ENCODE measurements at places on chromosomes 5 and 9.

GRCh38 chr5:132438917-132439316, 51.7 kb downstream of the IRF1 start:
- DNase-seq = no peak

DNA sequence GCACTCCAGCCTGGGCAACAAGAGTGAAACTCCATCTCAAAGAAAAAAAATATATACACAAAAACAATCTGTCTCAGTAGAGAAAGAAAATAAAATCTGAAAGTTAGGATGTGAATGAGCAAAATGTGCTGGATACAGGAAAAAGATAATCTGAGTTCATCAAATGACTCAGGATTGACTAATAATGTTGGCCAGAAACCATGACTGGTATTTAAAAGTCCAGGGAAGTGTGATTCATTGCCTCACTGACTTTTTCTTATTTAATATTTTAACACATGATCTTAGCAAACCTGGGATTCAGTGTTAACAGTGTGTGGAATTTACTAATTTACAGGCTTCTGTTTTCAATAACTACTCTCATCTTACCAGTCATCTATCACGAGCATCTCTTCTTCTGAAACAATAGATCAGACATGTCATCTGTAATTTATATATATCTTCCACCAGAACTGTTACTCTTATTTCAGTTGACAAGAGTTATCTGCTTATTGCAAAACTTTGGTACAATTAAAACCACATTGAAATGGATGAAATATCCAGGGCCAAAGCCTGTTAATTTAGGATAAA, 256.7 kb downstream of the CDH12 start:
- DNase-seq = no peak

GRCh38 chr5:180341595-180341994, 11.5 kb downstream of the GFPT2 start:
- no peak for DNase-seq

DNA sequence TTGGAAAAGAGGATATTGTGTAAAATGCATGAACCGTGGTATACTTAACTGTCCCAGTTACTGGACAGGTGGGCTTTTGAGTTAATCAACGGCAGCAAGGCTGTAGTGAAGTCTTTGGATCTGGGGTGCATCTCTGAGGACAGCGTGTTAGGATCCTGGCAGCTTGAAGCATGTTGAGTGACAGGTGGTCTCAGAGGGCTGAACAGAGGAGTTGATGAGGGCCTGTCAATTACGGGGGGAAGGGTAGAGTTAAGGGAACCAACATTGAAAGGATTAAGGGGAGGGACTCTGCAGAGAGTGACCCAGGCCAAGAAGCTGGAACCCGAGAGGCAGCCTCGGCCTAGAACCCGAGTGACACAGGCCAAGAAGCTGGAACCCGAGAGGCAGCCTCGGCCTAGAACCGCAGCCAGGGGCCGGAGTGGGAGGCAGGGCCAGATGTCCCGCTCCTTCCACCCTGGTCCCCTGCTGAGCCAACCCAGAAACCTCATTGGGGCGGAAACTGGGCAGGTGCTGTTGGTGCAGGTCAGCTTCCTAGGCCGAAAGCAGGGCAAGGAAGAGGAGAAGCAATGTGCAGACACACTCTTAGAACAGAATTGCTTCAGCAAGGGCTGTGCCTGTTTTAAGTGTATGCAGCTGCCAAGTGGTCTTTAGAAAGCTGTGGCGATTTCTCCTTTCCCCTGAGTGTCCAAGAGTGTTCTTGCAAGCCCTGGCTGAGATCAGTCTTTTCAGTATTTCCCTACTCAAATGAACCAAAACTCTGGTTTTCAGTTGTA, 62.0 kb downstream of the ANKRD33B start:
- DNase-seq = no peak

DNA sequence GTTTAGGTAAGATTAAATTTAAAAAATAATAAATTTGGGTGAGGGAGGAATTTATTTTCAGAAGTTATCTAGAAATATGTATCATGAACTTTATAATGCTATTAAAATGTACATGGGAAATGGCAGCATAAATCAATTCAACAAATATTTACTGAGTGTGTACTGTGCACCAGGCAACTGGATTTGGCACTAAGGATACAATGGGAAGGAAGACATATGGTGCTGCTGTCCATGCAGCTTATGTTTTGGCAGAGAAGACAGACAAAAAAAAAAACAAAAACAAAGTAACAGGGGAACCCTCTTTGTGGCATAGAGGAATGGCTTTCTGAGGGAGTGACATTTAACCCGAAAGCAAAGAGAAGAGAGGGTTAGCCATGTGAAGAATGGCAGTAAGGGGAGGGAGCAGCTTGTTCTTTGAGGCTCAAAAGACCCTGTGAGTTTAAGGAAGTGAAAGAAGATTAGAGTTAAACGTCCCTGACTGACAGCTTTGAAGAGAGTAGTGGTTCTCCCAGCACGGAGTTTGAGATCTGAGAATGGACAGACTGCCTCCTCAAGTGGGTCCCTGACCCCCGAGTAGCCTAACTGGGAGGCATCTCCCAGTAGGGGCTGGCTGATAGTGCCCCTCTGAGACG, 23.9 kb downstream of the CNTRL start:
- peak; percentile 18 for DNase-seq

DNA sequence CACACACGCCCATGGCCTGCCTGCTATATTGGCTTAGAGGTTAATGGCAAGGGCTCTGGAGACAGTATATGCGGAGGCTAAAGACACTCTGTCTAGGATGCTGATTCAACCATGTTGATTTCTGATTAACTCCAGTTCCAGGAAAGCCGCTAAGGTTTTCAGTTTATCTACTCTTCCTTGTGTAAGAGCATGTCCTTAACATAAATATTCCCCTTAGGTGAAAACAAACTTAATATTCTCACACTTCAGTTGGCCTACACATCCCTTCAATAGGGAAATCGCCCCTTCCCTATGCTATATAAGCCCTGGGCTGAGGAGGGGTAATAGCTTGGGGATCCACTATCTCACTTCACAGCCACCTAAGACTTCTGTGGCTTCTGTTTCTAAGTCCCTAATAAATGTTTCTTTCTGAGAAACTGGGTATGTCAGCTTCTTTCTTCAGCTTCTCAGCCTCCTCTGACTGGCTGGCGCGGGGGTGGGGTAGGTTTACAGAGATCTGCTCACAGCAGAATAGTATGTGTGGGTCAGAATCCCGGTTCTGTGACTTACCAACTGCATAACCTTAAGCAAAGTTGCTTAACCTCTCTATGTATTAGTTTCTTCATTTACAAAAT, 4.3 kb upstream of the GPX3 start:
- no peak for DNase-seq

- DNase-seq = no peak
These were observed 1352.0 kb upstream of the CDH9 start for GRCh38 chr5:28390341-28390740.

DNA sequence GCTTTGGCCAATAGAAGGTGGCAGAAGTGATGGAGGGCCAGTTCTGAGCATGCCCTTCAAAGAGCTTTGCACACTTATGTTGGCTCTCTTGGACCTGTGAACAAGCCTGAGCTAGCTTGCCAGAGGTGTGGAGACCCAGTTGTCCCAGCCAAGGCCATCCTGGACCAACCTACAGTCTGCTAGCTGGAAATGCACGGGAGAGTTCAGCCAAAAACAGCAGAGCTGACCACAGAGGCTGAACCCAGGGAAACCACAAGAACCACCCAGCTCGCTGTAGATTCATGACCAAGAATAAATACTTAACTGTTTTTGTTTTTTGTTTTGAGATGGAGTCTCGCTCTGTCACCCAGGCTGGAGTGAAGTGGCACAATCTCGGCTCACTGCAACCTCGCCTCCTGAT, 65.4 kb upstream of the HAND1 start:
- DNase-seq = no peak

GRCh38 chr5:172640822-172641358, at the start of gene NEURL1B:
NEURL1B (plus strand) TSS chr5:172641263; CDS start chr5:172641407, 144 bp downstream.
- DNase-seq = peak; percentile 72

DNA sequence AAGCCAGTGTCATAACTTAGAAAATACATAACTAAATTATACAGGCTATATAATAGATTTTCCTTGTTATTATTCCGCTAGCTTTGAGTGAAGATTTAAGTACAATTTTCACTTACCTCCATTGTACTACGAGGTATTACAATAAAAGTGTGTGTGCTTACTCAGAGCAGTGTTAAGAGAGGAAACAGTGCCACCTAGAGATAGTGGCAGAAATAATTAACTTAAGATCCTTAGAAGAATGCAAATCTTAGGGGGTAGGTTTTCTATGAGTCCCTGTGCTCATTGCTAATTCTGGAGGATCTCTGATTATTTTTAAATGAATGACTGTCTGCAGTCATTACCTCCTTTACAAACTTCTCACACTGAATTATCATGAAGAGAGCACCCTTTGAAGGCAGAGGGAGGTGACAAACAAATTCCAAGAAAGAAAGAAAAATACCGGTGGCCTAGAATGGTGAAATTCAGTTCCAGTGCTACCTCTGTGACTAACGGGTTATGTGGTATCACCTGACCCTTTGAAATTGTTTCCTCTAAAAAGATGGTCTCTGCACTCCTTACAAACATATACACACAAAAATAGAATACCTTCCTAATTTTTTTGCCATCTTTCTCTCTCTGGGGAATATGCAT, 379.8 kb downstream of the TRIM36 start:
- peak; percentile 8 for DNase-seq

DNA sequence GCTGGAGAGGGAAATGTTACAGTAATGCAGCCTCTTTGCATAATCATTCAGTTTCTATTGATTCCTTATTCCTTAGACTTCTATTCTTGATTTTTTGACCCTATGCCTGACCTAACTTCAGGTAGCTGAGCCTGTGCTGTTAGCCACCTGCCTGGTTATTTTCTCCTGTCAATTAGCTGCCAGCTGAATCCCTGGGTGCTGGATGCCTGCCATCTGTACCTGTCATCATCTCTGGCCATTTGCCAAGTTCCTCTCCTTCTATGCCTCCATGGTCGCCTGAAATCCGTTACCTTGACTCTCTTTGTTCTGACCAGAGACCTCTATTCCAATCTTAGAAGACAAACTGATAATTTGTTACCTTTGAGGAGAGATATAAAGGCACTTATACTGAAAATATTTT, 178.3 kb downstream of the CAVIN4 start:
- peak; percentile 96 for DNase-seq

DNA sequence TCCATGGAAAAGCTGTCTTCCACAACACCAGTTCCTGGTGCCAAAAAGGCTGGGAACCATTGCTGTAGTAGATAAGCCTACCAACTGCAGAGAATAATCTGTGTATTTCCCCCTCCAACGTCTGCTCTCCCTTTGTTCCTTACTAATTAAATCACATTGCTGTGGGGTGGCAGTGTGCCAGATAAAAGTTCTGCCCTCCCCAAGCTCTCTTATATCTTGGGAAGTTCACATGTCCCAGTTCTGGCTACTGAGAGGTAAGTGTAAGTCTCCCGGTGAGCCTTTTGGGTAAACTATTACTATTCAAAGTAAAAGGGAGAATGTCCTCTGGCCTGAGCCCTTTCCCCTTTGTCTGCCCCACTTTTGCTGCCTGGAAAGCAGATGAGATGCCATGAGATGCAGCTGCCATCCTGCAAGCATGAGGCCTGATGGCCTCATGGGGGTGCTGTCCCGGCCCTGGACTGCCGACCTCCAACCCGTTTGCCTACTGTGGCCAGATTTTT, 14.7 kb downstream of the ENC1 start:
- DNase-seq = peak; percentile 64

DNA sequence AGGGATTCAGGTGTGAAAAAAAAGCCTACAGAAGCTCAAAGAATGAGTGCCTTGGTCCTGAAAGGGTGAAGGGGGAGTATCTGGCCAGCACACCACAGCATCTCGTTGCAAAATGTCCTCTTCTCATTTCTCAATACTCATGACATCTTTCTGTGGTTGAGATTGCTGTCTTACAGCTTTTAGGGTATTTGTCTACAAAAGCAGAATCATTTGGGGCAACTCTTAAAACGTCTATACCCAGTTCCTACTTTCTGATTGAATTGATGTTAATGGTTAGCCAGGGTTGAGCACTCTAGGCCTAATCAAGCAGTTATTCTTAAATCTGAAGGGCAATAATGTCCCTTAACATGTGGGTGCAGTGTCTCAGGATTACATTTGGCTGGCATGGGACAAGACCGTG, 21.2 kb upstream of the PCSK5 start:
- no peak for DNase-seq

DNA sequence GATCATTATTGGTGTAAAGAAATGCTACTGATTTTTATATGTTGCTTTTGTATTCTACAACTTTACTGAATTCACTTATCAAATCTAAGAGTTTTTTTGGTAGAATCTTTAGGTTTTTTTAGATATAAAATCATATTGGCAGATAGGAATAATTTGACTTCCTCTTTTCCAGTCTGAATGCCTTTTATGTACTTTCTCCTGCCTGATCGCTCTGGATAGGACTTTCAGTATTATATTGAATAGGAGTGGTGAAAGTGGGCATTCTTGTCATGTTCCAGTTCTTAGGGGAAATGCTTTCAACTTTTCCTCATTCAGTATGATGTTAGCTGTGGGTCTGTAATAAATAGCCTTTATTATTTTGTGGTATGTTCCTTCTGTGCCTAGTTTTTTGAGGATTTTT, 8.3 kb downstream of the AHRR start:
- DNase-seq = no peak

DNA sequence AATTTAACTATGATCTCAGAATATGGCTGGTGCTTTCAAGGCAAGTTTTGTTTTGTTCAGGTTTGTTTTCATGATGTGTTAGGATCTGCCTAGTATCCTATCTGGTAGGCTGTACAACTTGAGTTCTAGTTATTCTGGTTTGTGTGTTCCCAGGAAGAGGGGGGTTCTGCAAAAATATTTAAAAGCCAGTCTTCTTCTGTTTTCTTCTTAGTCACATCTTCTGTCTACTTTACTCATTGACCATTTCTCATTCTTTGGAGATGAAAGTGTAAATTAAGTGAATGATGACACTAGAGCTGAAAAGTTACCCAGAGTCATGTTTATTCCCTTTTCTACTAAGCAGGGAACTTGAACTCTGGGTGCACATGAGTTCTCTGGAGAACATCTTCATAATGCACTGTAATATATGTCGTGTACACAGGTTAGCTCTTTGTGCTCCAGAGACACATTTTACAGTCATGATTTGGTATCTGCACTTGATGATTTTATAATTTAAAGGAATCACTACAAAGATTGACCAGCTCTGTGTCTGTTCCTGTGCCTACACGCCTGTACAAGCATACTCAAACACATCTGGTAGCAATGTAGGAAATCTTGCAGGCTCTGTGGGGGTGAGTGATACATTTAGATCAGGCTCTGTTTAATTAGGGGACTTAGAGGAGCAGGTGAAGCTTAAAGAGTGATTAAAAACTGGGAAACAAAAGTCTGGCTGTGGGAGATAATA, 5.0 kb downstream of the SMAD5 start:
- no peak for DNase-seq

GRCh38 chr5:96348536-96348935, 84.5 kb downstream of the PCSK1 start:
- no peak for DNase-seq

DNA sequence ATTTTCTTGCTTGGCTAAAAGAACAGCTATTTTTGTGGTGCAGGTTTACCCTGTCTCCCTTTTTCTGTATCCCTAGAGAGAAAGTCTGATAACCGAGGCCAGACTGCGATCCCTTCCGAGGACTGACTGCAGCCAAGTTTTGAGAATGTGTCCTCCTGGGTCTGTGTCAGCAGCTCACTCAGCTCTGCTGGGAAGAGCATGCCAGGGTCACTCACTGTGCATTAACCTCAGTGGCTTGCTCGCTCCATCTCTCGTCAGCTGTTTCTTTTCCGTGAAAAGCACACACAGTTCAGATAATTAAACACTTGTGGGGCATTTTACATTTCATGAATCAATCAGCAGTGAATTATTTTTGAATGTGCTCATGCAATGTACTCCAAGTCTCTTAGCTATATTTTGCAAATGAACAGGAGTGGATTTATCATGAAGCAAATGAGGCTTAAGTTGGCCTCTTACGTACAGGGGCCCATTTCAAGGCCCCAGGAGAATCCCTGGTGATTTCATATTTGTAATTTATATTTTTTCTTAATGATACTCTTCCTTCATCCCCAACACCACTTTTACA, 252.1 kb downstream of the SMARCA2 start:
- DNase-seq = no peak

Data from NCI-H2171 treated with DMSO at 0.1 percent for 48 hours (cell line).